ENCODE measurements at places on chromosomes 3 and 15.

DNA sequence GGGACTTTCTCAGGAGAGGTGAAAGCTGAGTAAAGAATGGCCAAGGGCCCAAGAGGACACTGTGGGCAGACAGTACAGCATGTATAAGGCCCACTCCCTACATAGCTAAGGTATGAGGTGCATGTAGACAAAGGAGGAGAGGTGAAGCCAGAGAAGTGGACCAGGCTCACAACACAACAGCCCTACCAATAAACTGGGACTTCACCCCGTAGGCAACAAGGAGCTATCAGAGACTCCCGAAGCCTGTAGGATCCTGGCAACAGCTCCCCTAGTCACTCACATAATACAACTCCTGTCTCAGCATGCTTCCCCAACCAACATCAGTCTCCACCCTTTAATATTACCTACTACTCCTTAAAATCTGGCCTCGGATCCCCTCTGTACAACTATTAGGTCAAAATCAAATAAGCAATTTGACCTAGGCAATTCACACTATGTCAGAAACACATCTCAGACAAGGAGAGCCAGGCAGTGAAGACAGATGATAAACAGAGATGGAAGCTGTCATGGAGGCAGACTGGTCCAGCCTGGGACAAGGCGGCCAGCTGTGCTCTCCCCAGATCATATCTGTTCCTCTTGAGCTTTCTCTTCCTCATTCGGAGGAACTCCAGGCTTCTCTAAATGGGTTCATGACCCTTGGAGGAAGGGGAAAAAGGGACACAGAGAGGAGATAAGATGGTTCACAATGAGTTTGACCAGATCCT lies 1.4 kb downstream of the XXYLT1 start:
- DNase-seq: no peak

DNA sequence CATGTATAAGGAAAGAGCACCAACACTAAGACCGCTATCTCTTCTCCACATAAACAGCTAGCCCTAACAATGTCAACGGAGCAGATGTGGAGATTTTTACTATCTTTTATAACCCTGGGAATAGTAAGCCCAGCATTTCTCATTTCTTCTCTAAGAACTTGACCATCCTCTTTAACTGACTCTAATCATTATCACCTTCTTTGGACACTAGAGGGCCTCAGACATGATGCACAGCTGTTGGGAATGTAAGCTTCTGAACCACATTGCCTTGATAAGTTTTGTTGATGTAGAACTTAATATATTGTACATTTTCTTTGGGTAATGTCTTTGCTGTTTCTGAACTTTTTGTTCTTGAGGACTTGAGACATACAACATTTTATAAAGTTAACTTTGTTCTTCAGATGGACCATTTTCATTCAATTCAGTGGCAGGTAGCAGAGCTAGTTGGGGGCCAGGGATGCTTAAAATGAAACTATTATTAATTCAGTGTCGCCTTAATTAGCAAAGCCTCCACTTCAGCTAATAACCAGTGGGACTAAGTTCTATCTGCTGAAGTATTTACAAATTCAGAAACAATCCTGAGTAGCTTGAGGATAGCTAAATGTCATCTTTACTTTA lies 9.6 kb upstream of the TAGLN3 start:
- DNase-seq: no peak

GRCh38 chr15:31304751-31305365 lies 21.8 kb upstream of the KLF13 start:
- no peak for DNase-seq

GRCh38 chr15:74768099-74768770 lies 13.6 kb upstream of the CSK start:
- no peak for DNase-seq

- no peak for DNase-seq
Observed at GRCh38 chr3:24520976-24521419, 26.3 kb upstream of the THRB start.

GRCh38 chr3:125318167-125318865 lies 56.8 kb downstream of the ZNF148 start:
- no peak for DNase-seq

DNA sequence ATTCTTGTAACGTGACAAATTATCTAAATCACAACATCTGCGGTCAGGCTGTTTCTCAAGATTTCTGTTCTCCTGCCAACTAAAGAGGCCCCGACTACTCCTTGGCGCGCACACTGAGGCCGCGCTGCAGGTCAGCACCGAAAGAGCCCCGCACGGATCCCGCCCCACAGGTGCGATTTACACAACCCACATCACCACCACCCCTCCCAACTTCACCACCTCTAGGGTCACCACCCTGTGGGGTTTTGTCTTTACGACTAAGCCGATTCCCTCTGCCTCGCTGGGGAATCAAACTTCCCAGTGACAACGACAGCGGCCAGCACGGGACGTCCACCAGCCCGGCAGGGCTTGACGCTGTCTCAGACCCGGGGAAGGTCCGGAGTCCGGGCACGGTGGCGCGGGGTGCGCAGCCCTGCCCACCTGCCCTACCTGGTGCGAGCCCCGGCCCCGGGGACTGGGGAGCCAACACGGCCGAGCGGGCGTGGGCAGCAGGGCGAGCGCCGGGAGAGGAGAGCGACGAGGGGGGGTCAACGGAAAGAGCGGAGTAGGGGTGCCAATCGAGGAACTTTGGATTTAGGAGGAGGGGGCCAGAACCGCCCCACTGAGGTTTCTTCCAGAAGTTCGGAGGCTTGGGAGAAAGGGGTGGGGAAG lies 764 bp downstream of the UACA start:
- no peak for DNase-seq
